ENCODE measurements at places on chromosomes 1 and 21.

- no peak for DNase-seq
These were observed 54.1 kb upstream of the POFUT2 start for GRCh38 chr21:45341779-45342178.

DNA sequence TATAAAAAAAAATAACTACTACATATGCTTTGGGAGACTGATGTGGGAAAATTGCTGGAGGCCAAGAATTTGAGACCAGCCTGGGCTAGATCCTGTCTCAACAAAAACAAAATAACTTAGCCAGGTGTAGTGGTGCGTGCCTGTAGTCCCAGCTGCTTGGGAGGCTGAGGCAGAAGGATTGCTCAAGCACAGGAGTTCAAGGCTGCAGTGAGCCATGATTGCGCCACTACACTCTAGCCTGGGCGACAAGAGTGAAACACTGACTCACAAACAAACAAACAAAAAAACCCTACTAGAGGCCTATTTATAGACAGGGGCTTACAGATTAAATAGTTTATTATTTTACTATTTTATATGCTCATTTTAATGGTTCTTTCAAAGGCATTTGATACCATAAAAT, 80.0 kb downstream of the LHX4 start:
- DNase-seq: no peak

- peak; percentile 50 for DNase-seq
These were observed 26.0 kb upstream of the BCL9 start for GRCh38 chr1:147515045-147515869.

DNA sequence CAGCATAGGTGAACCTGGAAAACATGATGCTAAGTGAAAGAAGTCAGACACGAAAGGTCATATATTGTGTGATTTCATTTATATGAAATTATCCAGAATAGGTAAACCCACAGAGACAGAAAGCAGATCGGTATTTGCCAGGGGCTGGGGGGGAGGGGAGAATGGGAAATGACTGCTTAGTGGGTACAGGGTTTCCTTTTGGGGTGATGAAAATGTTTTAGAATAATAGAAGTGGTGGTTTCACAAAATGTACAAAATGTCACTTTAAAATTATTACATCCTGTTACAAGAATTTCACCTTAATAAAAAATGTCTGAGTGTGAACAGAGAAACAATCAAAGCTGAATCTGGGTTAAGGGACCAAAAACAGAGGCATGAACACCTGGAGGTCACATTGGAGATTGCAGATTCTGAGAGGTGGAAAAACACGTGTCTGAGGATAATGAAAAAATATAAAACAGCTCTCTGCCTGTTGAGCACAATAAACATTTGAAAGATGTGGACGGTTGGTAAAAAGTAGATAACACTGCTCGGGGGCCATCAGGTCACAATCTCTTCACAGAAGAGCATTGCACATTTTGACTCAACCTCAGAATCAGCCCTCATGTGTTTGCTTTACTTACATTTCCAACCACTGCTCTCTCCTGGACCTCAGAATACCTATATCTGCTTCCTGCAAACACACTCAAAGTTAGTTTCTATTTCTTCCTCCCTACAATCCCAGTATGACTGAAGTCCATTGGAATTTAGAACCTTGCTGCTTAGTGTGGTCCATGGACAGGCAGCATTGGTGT, 3.2 kb downstream of the SLAMF6 start:
- DNase-seq: no peak

- DNase-seq: no peak
These were observed 680.3 kb downstream of the LRRIQ3 start for GRCh38 chr1:73517603-73518191.

- DNase-seq: no peak
These were observed 48.8 kb downstream of the DDR2 start for GRCh38 chr1:162681122-162681436.

DNA sequence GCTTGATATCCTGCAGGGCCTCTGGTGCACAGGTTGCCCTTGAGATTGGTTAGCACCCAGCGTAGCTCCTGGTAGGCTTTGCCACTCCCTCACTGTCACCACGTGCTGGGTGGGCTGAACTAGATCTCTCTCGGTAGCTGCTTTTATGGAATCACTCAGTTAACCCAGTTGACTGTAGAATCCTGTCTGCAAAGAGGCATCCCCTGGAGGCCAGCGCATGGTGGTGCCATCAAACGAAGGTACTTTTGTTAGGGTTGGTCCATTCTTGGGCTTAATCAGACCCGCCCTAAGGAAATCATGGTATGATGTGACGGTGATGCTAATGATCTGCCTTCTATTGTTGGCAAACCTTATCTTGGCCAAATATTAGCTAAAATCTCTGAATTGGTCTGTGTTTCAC, 153.4 kb downstream of the GALNT2 start:
- DNase-seq: no peak

GRCh38 chr1:29517251-29518086, 281.1 kb downstream of the PTPRU start:
- DNase-seq: no peak

GRCh38 chr21:41634211-41634694, 126.3 kb upstream of the TMPRSS2 start:
- DNase-seq: no peak

DNA sequence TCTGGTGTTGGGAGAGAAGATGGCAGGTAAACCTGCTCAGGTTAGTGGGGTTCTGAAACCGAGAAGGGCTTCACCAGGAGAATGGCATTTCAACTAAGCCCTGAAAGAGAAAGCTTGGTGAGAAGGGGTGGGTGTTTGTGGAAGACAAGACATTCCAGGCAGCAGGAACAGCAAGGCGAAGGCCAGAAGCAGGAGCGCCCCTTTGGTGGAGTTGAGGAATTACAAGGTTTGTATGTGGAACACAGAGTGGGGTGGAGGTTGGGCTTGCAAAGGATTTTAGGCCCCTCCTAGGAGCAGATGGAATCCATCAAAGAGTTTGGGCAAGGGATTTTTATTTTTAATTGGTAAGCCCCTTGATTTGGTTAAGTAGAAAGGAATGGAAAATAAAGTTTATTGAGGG, 24.8 kb upstream of the ELOA start:
- DNase-seq: peak; percentile 54

DNA sequence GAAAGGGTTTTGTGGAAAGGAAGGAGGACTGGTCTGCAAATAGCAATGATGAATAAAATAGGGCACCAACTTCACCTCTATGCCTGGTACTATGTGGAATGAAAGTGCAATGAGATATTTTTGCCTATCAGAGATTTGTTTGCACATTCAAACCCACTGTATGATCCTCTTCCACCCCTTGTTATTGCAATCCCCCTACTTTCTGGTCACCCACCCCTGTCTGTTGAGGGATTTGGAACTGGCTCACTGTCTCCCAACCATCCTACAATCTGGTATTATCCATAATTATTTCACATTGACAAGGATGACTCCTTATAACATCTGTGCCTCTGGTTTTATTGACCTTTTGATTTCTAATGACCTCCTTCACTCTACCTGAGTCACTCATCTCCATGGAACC, 42.4 kb downstream of the CD55 start:
- no peak for DNase-seq

GRCh38 chr1:90396917-90397316, 320.2 kb downstream of the BARHL2 start:
- no peak for DNase-seq

DNA sequence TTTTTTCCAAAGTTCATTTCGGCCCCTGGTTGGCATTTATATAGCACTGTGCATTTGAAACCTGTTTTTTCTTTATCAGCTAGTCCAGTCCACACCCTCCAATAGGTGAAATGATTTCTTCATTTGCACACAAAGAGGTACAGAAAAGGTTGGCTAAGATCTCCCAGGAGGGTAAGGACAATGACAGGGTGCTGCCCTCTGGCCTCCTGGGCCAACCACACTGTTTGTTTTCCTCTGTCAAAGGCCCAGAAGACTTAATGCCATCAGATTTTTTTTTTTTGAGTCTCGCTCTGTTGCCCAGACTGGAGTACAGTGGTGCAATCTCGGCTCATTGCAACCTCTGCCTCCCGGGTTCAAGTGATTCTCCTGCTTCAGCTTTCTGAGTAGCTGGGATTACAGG, 70.1 kb upstream of the EFHD2 start:
- DNase-seq: no peak

- no peak for DNase-seq
These were observed 70.6 kb downstream of the TMEM53 start for GRCh38 chr1:44603718-44604117.

- no peak for DNase-seq
These were observed 38.6 kb downstream of the CAPN2 start for GRCh38 chr1:223750730-223751570.

DNA sequence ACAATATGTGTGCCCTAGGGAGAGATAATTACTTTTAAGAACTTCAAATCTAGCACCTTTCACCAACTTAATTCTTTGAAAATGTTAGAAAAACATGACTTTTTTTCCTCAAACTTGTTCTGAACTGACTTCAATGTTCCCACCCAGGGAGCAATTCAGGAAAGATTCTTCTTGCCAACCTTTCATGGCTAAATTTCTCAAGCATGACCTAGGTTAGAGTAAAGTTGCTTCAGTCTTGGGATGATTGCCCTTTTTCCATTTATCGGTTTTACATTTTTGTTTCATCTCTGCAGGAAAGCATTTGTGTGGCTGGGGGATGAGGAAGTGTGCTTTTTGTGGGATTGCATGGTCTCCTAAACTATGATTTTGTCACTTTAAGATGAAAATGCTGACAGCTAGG, 647.7 kb downstream of the LTN1 start:
- no peak for DNase-seq

DNA sequence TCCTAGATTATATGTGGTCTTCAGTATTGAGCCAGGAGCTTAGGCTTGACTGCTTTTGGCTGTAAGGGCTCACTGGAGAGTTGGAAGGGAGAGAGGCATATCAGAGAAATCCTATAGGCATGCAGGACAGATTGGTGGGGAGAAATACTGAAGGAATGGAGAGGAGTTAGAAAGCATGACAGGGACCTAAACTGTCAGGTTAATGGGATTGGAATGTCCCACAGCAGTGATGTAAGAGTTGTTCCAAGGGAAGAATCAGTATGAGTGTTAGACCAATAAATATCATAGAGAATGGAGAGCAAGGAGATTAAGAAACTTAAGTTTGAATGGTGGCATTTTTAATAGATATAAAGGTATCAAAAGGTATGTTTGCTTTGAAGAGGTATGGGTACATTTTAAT, 39.7 kb downstream of the SLC35A3 start:
- no peak for DNase-seq

DNA sequence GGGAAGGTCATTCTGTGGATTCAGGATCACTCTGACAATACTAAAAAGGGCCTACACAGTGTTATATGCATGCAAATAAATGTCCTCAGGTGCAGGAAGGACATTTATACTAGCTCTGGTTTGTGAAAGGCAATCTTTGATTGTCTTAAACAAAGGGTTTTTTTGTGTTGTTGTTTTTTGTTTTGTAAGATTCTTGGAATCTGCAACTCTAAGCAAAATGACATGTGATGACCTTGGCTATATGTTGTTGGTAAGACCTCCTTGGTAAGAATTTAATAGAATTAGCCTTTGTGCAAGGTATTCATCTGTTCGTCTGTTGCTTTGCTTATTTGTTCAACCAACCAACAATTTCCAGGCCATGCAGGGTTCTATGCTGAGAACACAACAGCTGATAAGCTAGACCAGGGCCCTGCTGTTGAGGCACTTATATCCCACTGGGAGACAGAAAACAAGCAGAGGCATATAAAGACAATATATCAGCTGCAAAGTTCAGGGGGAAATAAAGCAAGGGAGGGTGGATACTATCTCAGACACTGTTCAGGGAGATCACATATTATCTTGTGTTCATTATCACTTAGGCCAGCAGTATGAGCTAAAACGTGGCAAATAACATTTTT, 60.3 kb downstream of the FH start:
- DNase-seq: no peak

- no peak for DNase-seq
These were observed 13.6 kb upstream of the C1QTNF12 start for GRCh38 chr1:1259951-1260600.

DNA sequence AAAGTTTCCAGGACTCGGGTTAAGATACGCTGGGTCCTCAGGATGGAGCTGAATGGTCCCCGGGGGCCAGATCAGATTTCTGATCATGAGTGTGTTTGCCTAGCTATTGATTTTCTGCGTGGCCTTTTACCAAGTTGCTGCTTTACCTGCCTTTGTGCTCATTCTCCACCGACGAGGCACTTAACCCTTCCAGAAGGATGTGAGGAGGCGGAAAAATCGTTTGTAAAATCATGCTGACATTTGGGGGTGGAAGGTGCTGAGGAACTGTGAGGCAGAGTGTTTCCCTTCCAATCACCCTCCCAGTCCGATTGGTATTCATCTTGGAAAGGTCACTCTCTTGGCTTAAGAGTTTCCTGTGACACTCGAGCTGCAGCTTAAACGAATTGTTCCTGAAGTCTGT, 337.1 kb upstream of the KAZN start:
- no peak for DNase-seq

DNA sequence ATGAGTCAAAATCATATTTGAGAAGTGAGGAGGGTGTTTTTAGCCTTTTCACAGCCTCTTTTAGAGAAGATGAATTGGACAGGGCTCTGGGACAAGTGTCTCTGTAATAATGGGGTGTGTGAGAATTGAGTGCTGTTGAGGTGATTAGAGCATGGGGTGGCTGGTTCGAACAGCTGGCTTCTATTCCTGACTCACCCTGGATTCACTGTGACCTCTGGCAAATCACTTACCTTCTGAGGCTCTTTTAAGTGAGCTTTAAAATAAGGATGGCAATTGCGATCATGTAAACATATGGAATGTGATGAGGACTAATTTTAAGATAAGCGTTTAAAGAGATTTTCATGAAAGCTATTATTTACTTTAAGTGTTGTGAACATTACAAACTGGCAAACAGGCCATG, 243.4 kb downstream of the ADGRL2 start:
- DNase-seq: no peak
